KBM-7 (cell line): ENCODE measurements at places on chromosomes 5 and 9.

DNA sequence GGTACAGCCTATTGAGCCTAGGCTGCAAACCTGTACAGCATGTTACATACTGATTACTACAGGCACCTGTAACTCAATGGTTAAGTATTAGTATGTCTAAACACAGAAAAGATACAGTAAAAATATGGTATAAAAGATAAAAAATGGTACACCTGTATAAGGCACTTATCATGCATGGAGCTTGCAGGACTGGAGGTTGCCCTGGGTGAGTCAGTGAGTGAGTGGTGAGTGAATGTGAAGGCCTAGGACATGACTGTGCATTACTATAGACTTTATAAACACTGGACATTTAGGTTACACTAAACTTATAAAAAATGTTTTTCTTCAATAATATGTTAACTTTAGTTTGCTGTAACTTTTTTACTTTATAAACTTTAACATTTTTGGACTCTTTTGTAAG lies 171.3 kb downstream of the SLC28A3 start:
- DNase-seq: no peak

- no peak for DNase-seq
These were observed 21.9 kb upstream of the NOTCH1 start for GRCh38 chr9:136567651-136568287.

DNA sequence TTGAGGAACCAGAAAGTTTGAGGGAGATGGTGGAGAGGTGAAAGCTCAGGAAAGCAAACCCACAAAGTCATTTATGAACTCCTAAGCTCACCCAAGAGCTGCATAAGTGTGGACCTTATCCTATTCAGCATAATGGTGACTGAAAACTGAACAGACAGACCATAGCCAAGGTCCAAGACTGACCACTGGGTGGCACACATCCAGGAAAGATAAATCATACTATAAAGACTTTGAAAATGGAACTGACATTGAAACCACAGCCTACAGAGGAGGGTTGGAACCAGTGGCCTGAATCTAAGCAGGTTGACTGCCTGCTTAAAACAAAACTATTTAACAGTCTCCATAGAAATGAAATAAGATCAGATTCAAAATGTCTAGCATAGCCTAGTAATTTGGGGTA lies 121.0 kb upstream of the RGS7BP start:
- DNase-seq: peak; percentile 4

- DNase-seq: no peak
These were observed 363.1 kb downstream of the ENC1 start for GRCh38 chr5:74277418-74277817.

GRCh38 chr5:159725475-159725874 lies 190.8 kb upstream of the ADRA1B start:
- no peak for DNase-seq

- no peak for DNase-seq
These were observed 172.4 kb downstream of the IRX2 start for GRCh38 chr5:2579126-2579525.

- DNase-seq: no peak
These were observed 428.1 kb downstream of the ARHGEF28 start for GRCh38 chr5:74054139-74054538.

DNA sequence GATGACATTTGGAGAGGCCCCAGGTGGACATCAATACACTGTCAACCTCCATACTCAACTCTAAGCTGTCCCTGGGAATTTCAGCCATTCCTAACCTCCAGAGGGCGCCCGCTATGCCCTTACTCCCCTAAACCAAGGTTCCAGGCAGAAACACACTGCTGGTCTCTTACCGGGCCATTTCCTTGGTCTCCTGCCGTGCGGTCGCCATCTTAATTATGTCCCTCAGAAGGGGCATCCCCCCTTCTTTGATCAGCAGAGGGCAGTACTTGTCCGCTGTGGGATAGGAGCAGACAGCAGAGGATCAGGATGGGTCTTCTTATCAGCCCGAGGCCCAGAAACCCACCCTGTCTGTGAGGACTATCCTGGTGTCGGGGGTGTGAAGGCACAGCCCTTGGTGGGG lies 9.3 kb upstream of the ZDHHC12 start:
- peak; percentile 94 for DNase-seq

- no peak for DNase-seq
These were observed 294.2 kb upstream of the PTGER4 start for GRCh38 chr5:40385544-40385943.

GRCh38 chr9:10612641-10613398 lies at the start of gene PTPRD:
Gene PTPRD (minus strand): TSS chr9:10613002.
- peak; percentile 52 for DNase-seq

GRCh38 chr5:120960510-120960909 lies 496.4 kb downstream of the PRR16 start:
- no peak for DNase-seq
